ENCODE measurements at places on chromosomes 13 and 19. TPM values are rescaled to one million over a fixed set of nuclear protein-coding genes. Genes with fewer than 3 reads are reported as not detected.

DNA sequence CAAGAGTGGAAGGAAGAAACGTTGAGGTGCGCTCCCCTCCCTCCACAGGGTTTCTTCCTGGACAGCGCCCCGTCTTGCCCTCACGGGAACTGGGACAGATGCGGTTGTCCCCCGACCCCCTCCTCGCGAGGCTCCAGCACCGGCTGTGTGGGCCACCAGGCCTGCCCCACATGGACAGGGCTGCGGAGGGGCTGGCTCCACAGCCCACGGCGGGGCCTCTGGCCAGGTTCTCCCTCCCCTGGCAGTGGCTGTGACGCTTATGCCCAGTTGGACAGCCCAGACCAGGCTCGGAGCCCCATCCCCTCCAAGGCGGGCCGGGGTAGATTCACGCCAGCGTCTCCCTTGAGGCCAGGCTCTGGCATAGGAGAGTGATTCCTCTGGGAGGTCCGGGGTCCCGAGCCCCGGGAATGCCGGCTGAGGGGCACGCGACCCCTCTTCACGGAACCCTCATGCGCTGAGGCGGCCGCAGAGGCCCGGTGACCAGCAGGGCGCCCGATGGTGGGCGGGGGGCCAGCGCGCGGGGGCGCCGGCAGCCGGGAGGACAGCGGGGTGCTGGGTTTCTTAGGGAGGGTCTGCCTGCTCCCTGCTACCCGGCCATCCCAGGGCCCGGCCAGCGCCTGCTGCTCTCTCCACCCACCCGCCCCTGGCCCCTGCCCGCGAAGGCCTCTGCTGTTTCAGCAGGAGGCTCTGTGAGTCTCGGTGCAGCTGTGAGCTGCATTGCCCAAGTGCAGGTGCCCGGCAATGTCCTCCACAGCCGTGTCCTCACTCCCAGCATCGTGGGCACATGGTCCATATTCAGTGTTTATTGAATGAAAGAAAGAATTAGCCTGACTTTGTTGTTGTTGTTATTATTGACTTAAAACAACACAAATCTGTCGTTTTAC, 20.3 kb upstream of the GAS6 start:
- no peak for DNase-seq

MBD3L2 gene
- not detected for total RNA-seq

DNA sequence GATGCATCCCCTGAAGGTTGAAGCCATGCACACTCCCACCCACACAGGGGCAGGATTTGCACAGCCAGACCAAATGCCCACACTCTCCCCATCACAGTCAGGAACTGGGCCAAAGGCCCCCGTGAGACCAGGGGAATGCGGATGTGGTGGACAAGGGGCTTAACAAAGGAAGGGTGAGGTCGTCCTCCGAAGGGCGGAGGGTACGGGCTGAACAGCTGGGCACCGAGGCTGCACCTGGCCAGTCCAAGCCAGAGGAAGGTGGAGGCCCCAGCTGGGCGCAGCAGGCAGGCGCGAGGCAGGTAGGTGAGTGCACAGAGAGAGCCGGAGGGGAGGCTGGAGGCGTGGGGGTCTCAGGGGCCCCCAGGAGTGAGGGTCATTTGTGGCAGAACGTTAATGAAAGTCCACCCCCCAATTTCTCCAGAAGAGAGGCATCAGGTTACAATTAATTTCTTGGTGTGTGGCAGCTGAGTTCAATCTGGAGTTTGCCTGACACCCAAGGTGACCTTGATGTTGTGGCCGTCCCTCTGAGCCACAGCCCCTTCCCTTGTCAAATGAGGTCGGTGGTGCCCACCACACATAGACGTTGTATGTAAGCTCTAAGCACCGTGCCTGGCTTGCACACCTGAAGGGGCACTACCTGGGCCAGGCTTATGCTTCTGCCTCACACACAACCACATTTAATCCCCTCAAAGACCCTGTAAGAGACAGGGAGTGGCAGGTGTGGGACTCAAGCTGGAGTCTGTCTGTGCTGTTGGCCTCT, 2.9 kb downstream of the KLK15 start:
- no peak for DNase-seq

DNA sequence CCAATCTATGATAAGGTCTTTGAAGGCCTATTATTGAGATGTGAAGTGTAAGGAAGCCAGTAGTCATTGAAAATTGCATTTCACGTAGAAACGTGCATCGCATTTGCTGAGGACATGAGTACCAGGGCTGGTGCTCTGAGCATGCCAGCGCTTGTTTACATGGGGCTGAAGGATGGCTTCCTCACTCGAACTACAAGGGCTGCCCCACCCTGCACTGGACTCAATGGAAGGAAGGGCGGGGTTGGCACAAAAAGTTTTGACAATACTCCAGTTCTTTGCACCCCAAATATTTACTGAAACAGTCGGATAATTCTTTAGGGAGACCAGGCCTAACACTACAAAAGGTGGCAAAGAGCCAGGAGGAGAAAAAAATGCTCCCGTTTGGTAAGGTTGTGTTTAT, 28.9 kb upstream of the MED4 start:
- no peak for DNase-seq

DNA sequence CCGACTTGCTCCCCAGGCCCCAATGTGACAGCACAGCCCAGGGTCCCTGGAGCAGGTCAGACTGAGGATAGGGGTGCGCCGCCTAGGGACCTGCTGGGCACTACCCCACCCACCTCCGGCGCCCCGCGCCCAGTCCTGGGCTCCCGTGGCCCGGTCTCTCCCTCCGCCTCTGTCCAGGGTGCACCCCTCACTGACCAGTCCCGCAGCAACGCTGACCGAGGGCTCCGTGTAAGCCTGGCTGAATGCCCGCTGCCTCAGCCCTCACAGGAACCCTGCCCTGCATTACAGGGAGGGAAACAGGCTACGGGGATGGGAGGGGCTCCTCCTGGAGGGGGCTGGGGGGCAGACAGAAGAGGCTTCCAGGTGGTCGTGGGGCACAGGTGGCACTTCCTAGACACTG, 31.7 kb downstream of the GPX4 start:
- DNase-seq: no peak

- DNase-seq: no peak
Measured at GRCh38 chr19:13993590-13994300, 12.4 kb downstream of the RFX1 start.

DNA sequence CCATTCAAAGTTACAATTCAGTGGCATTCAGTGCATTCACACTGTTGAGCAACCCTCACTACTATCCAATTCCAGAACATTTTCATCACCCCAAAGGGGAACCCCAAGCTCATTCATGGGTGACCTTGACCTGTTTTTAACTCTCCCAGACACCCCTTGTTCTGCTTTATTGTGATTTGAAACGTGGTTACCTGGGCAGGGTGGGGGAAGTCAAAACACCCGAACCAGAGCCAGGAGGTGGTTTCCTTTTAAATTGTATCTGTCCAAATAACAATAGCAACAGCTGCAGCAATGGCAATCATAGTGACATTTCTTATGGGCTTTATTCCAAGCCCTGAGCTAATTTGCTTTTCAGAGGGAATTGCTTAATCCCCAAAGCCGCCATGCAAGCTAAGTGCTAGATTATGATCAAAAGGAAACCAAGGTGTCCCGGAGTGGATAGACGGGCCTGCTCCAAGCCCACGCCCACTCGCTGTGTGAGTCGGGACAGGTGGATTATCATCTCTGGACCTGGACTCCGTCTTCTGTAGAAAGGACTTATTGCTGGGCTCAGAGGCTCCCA, 6.1 kb downstream of the PTGIR start:
- DNase-seq: peak; percentile 69

- no peak for DNase-seq
Measured at GRCh38 chr19:12364391-12365235, 870 bp downstream of the ZNF442 start.

TTYH1 gene
- total RNA-seq: not detected

ATP7B gene
- total RNA-seq: 1.4 TPM

DNA sequence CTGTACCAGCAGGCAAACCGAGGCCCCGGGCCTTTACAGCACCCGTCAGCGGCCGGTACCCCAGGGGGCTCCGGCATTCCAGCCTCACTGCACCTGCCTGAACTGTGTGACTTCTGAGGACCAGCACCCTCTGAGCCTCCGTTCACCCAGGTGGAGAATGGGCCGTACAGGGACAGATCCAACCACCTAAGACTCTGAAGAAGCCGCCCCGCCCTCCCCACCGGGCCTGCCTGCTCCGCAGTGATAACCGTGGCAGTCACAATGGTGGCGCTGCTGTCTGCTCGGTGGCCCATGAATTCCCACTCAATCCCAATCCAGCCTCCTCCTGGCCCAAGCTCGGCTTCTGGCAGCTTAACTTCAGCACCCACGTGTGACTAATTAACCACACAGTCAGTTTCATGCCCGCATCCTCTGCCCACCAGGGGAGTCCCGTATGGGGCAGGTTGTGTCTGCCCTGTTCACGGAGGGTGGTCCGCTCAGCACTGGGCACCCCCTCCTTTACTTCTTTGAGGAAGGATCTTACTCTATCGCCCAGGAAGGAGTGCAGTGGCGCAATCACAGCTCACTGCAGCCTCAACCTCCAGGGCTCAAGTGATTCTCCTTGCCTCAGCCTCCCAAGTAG, 3.4 kb downstream of the TCF3 start:
- no peak for DNase-seq

CD37 gene
- 351 TPM for total RNA-seq

GRCh38 chr13:87779426-87779825, 108.3 kb downstream of the SLITRK5 start:
- DNase-seq: no peak

MCEMP1 gene
- 0.59 TPM for total RNA-seq

PRSS57 gene
- 3.3 TPM for total RNA-seq

SRRM5 gene
- total RNA-seq: 0.64 TPM

ONECUT3 gene
- total RNA-seq: not detected

OR7C2 gene
- total RNA-seq: not detected

LRRC63 gene
- total RNA-seq: 0.20 TPM

FPR3 gene
- total RNA-seq: not detected

- DNase-seq: no peak
Measured at GRCh38 chr13:83879431-83880171, 2.7 kb downstream of the SLITRK1 start.

GRCh38 chr13:20370815-20371421, 138.8 kb upstream of the GJB6 start:
- no peak for DNase-seq

- peak; percentile 63 for DNase-seq
Measured at GRCh38 chr19:12778017-12778904, 2.9 kb upstream of the HOOK2 start.

ZNF780B gene
- total RNA-seq: 10.7 TPM

DNA sequence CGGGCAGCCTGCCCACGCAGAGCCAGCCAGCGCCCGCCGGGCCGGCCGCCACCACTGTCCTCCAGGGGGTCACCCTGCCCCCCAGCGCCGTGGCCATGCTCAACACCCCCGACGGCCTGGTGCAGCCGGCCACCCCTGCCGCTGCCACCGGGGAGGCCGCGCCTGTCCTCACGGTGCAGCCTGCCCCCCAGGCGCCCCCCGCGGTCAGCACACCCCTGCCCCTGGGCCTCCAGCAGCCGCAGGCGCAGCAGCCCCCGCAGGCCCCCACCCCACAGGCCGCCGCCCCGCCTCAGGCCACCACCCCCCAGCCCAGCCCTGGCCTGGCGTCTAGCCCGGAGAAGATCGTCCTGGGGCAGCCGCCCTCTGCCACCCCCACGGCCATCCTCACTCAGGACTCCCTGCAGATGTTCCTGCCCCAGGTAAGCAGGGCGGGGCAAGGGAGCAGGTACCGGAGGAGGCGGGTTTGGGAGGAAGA, 32.3 kb upstream of the EHD2 start:
- DNase-seq: no peak

- no peak for DNase-seq
Measured at GRCh38 chr19:619286-620002, 13.9 kb downstream of the POLRMT start.

MEIOSIN gene
- not detected for total RNA-seq

DNA sequence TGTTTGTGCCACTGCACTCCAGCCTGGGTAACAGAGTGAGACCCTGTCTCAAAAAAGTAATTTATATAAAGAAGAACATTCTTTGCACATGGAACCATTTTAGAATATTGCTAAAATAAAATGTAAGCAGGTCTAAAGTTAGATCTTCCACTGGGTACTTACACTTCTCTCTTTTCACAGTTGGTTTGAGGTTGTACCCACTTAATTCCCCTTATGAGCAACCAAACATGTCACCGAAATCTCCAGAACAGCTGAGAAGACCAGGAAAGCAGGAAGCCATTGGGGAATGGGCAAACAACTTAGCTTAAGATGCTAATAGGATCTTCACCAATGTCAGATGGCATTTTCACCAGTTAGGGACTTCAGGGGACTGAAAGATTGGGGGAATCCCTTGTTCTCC, 18.8 kb downstream of the NLRP4 start:
- DNase-seq: no peak

- no peak for DNase-seq
Measured at GRCh38 chr13:60311527-60311926, 85.5 kb upstream of the TDRD3 start.

GRCh38 chr19:17264641-17264979, at the start of gene USHBP1:
Gene USHBP1 (minus strand): TSS chr19:17264745. CDS start chr19:17264299, 446 bp downstream.
- DNase-seq: no peak

ZNF234 gene
- total RNA-seq: 4.6 TPM

NLRP7 gene
- not detected for total RNA-seq

DNA sequence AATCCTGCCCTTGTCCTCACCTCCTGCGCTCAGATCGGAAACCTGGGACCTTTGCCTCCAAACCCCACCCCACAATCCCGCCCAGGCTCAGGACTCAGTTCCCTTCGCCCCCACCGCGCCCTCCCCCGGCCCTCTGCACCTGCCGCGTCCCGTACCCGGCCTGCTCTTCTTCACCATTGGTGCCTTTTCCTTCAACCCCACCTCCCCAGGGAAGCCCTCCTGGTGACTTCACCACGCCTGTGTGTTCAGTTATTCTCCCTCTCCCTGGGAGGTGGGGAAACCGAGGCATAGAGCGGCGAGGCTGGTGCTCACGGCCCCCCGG, 19.3 kb upstream of the TCF3 start:
- DNase-seq: no peak

All from CD4-positive, CD25-positive, alpha-beta regulatory T cell (primary cell).